ENCODE measurements at places on chromosomes 1 and 21.

- no peak for DNase-seq
Measured at GRCh38 chr1:208230668-208231529, 13.3 kb downstream of the PLXNA2 start.

- DNase-seq = peak; percentile 87
Measured at GRCh38 chr1:24181619-24182018, 5.5 kb downstream of the IFNLR1 start.

GRCh38 chr1:2595812-2596529 is 9.4 kb downstream of the PRXL2B start:
- DNase-seq = no peak

DNA sequence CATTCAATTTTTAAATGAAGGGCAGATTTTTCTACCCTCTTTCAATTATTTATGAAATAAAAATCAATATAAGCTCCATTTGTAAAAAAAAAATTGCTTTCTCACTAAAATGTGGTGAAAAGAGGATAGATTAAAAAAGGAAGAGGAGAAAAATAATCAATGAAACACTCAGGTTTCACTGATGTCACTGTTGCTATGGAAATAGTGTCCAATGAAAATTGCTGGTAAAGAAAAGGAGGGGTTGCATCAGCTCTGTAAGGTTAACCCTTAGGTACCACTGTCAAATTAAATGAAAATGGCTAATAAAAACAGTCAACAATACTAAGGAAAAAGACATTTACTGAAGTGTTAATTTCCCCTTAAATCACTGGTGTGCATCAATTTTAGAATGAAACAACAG is 91.6 kb upstream of the TTC39A start:
- DNase-seq = no peak

DNA sequence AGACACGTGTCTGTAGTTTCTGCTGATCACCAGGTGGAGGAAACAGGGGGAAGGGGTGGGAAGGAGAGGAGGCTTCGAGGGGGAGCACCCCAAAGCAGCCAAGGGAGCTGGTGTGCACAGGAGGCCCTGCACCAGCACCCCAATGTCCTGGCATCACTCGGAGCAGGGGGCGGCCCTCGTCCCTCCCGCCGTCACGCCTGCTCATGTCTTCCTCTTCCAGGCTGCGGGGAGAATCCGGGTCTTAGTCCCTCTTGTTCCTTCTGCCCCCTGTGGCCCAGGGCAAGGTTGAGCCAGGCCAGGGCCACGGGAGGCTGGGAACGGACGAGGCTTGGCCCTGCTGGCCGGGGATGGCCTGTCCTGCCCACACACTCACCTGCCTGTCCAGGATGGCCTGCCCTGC is 21.4 kb upstream of the ARHGEF16 start:
- DNase-seq = no peak

GRCh38 chr1:23408797-23409290 is 15.7 kb downstream of the TCEA3 start:
- no peak for DNase-seq

- no peak for DNase-seq
Measured at GRCh38 chr1:82377201-82377884, 576.6 kb downstream of the ADGRL2 start.

DNA sequence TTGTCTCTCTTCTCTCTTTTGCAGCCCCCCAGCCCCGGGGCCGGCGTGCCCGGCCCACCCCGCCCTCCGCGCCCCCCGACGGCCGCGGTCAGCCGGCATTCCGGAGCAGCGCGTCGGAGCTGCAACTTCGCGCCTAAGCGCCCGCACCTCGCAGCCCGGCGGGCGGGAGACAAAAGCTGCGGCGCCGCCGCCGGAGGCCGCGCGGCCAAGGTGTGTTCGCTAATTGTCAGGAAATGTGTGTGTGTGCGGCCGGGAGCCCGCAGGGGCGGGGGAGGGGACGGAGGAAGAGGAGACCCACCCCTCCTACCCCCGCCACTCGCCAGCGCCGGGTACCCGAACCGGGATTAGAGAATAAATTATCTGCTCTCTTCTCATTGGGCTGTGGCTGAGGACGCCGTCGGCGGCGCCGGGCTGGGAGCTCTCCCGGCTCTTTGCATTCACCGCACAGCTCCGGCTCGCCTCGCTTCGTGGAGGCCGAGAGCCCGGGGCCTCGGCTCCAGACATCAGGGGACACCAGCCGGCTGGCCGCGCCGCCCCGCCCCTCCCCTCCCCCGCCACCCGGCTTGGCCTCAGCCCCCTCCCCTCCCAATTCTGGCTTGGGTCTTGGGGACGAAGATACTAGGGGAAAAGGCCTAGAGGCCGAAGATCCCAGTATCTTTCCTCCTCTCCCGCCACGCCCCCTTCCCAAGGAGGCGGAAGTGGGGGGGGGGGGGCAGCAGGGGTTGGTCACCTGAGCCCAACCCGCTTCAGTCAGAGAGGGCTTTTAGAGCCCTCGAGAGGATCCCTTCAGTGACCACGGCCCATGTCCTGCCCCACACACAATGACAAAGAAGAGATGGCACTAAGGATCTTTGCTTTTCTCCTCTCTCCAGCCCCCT is 1.3 kb upstream of the BLACAT1 start:
- DNase-seq = no peak

DNA sequence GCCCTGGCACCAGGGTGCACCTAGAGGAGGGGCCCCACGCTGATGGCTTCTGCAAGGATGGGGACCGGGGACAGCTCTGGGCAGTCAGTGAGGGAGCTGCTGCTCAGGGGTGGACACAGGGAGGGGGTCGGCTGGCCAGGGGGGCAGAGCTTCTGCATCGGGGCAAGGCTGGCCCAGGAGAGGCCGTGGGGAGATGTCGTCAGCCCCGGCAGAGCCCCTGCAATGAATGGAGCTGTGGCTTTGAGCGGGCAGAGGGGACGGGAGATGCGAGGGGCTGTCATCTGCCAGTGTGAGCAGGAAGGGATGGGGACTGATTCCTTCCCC is 31.8 kb downstream of the SLX9 start:
- no peak for DNase-seq

All from body of pancreas (tissue), 4 donors.